Right ventricle myocardium superior (tissue), 1 donor: ENCODE measurements at places on chromosomes 6 and 20.

GRCh38 chr6:79446006-79446405 lies 91.2 kb downstream of the LCA5 start:
- no peak for DNase-seq

DNA sequence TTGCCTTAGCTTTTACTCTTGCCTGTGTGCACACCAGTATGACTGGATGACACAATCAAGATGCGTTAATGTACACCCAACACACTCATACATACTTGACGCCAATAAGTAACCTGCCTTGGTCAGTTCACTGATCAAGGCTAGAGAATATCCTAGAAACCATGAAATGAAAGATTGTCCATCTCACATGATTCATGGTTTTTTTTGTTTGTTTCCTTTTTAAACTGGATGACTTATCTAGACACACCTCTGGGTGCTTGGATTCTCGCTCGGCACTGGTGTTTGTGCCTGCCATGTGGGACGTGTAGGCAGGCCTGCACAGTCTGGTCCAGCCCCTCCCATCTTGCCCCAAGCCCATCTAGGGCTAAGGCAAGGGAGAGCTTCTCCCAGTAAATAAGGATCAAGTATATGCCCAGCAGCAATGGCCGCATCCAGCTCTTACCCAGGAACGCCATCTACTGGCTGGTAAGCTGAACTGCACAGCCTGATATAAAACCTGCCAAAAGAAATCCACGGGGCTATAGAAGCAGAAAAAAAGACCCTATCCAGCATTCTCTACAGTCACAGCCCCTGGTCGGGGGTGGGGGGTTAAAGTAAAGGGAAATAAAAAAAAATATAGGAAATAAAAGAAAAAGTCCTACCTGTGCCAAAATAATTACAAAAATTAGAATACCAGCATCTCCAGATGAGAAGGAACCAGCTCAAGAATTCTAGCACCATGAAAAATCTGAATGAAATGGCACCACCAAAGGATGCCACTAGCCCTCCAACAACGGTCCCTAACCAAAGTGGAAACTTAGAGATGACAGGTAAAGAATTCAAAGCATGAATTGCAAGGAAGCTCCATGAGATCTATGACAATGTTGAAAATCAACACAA lies 73.3 kb downstream of the OTOR start:
- DNase-seq = no peak

DNA sequence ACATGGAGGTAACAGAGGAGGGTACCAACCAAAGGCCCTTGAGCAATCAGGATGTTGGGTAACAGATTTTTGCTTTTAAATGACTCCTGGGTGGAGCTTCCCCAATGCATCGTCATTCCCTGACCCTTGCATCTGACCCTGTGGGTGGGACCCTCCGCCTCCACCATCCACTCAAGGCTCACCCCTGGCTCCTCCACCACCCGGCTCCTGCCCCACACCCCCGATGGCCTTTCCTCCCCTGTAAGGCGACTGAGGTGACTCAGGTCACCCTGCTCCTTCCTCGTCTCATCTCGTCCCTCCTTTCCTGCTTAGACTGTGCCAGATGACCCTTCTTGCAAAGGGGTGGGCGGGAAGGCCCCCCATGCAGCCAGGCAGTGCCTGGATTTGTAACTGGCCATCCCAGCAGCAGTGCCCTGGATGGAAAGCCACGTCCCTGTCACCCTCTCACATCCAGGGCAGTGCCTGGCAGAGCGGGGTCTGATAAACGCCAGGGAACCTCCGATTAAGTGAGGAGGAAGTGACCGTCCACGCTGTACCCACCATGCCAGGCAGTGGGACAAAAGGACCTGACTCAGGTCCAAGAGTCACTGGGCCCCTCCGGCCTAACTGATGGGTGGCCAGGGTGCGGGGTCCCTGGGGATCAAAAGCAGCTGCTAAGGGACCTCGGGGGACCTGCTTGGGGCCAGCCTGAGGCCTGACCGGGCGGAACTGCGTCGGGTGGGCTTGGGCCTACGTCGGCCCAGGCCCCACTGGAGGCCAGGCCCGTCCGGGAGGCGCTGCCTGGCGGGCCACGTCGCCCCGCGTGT lies 624 bp upstream of the NPEPL1 start:
- DNase-seq = peak; percentile 75

GRCh38 chr6:33207552-33208090 lies 679 bp upstream of the RING1 start:
- peak; percentile 66 for DNase-seq

DNA sequence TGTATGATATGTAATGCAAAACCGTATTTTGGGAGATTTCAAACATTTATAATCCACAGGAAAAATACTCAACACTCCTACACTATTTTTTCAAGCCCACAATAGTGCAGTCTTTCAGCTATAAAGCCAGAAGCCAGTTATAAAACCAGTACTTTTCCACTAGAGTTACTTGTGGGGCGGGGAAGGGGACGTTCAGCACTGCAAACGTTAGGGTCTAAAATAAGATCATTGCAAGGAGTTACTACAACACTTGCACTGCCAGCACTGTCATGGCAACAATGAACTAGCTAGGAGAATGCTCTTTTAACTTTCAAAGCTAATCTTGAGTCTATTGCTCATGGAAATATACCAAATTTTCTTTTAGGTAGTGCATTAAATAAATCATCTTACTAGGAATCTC lies 14.7 kb downstream of the SESN1 start:
- peak; percentile 48 for DNase-seq

- no peak for DNase-seq
Observed at GRCh38 chr6:75633045-75633444, 31.4 kb downstream of the SENP6 start.

- peak; percentile 18 for DNase-seq
Observed at GRCh38 chr20:35007891-35008290, 52.2 kb downstream of the MYH7B start.

- DNase-seq = no peak
Observed at GRCh38 chr20:46688151-46689081, 828 bp downstream of the TP53RK start.

DNA sequence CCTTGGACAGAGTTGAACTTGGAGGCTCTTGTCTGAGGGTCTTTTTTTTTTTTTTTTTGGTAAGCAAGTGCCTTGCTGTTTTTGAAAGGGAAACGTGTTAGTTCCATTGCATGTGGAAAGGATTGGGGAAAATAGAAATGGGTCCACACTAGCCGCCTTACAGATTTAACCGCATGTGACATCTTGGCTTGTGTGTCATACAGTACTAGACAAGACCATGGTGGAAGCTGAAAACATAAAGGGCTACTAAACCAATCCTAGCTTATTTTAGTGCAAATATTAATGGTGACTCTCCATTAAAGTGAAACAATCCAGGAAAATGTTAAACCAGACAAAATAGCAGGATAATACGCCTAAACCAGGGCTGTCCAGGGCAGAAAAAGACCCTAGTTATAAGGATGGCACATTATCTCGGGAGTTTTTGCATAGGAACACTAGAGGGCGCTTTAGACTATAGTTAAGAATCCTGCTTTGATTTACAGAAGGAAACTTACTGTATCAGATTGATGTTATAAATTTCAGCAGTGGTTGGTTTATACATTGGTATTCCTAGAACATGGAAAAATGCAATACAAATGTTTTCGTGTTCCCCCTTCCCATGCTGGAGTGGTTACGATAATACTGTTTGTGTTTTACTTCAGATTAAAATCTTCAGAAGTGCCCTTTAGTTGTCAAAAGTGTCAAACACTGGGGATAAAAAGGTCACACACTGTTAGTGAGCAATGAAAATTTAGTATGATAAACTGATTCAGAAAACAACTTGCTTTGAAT lies 59.8 kb upstream of the DEK start:
- no peak for DNase-seq

DNA sequence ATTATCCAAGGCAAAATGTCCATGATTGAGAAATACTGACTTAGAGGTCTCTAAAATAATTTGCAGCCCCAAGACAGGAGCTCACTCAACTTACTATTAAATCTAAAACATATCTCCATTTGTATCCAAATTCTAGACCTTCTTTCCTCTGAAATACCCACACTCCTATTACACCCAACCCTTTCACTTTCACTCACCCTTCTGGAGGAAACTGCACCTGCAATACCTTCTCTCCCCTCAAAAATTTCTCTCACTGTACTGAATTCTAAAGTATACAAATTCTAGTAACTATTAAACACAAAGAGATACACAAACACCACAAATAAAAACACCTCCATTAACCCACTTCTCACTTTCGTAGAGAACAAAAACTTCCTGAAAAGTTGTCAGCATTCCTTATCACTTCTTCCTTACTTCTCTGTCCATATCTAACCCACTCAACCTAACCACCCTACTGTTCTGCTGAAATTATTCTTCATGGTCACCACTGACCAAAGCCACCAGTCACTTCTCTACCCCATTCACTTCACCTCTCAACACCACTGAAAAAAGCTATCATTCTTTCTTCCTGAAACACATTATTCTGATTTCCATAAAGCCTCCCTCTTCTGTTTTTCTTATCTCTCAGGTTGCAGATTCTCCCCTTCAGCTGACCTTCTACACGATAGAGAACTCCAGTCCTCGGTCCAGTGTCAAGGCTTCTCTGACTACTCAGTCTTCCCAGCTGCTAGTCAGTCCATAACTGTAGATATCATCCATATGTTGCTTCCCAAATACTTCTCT lies 12.0 kb downstream of the LMBRD1 start:
- DNase-seq = no peak

DNA sequence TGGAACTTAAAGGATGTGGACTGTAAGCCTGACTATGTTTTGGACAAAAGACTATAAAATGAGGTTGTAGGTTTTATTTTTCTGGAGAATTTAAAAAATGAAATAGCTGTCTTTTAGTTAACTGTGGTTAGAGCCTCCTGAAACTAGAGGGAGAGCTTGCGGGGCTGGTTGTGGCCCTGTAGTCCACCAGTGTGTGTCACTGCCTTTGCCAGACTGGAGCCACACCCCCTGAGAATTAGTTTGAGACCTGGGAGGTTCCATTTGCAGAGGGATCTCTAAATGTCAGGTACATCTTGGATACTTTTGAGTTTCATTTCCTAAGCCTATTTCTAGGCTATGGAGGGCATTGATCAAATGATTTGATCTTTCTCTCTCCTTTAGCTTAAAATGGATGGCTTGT lies 20.8 kb downstream of the ZC2HC1B start:
- no peak for DNase-seq

DNA sequence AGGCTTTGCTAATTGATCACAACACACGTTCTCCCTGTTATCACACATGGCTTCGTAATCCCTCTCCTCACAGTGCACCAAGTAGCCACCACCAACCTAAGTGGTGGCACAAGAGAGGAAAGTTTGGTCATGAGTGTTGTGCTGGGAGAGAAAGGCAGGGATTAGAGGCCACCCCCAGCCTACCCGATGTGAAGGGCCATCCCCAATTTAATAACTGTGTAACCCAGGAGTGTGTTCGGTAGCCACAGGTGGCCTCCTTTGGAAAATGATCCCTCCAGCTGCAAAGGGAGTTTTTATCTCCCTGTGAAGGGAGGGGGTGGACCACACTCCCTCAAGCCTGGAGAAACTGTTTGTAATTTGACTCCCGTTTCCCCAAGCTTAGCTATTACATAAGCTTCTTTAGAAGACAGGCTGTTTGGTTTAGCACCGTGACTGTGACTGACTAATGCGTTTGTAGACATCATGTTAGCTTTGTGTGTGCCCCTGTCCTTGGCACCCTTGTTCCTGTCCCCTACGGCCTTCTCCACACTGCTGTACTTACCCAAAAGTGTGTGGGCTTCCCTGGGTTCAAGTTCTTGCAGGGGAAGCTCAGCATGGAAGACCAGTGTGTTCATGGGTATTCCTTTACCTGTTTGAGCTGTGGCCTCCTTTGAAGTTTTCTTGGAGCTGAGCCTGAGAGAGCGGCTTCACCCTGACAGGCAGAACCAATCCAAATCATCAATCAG lies 20.6 kb downstream of the PPP1R16B start:
- no peak for DNase-seq

GRCh38 chr6:26022737-26023136 lies 60.1 kb downstream of the TRIM38 start:
- DNase-seq = no peak

GRCh38 chr6:87714093-87714842 lies 12.2 kb upstream of the AKIRIN2 start:
- no peak for DNase-seq

- no peak for DNase-seq
Observed at GRCh38 chr6:26389349-26389894, 6.5 kb downstream of the BTN2A2 start.

DNA sequence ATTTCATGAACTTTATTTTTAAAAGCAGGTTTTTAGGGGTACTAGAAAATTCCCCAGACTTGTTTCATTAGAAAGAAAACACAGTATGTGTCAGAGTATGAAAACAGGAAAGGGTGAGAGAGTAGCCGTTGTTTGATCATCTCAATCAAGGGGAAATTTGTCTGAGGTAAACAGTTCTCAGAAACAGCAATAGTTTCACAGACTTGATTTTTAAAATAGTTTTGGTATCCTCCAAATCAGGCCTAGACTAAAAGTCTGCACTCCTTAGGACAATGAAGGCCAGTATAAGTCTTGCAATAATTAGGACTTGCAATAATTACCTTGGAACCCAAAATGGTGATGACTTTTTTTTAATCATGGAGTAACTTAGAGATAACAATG lies 176.6 kb upstream of the TAB2 start:
- no peak for DNase-seq

- no peak for DNase-seq
Observed at GRCh38 chr6:29941471-29941870, 861 bp upstream of the HLA-A start.

DNA sequence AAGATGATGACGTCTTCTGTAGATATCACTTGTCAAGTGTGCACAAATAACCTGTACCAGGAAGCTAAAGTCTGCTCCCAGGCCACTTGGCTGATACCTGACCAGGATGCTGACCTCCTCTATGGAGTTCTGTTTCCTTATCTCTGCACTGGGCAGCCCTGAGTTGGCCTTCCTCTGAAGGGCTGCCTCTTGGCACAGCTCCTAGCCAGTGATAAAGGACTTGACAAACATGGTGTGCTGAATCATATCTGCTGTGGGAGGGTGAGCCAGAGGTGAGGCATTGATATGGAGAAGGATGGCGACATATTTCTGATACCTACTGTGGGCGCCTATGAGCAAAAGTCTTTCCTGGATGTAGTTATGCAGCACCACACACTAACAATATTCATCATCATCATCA lies 32.8 kb upstream of the FOXA2 start:
- DNase-seq = no peak

GRCh38 chr20:43781215-43781614 lies 54.4 kb upstream of the GTSF1L start:
- DNase-seq = no peak

DNA sequence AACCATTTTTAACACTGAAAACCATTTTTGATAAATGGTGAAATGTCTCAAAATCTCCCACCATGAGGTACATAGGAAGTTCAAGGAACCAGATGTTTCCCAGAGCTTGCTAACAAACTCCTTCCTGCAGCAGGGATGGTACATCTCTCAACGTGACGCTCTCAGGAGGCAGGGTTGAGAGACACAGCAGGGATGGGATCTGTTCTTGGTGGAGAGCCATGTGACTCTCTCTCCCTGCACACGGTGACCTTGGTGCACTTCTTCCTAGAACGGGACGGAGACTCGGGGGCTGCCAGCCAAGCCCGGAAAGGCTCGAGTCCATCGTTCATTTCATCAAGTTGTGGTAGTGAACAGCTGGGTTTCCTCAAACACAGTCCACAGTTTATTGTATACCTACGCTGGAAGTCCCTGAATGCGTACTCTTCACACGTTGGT lies 94.2 kb downstream of the FAM50B start:
- DNase-seq = peak; percentile 80
